DMS53 (cell line): ENCODE measurements at places on chromosomes 1 and 21.

- no peak for DNase-seq
These were observed 69.7 kb upstream of the RGL1 start for GRCh38 chr1:183735069-183735860.

GRCh38 chr1:223703668-223704013 lies 8.7 kb upstream of the CAPN2 start:
- no peak for DNase-seq

- peak; percentile 42 for DNase-seq
These were observed 20.2 kb downstream of the RCAN1 start for GRCh38 chr21:34594566-34595234.

GRCh38 chr1:27552911-27553420 lies 51.0 kb downstream of the AHDC1 start:
- DNase-seq = no peak

DNA sequence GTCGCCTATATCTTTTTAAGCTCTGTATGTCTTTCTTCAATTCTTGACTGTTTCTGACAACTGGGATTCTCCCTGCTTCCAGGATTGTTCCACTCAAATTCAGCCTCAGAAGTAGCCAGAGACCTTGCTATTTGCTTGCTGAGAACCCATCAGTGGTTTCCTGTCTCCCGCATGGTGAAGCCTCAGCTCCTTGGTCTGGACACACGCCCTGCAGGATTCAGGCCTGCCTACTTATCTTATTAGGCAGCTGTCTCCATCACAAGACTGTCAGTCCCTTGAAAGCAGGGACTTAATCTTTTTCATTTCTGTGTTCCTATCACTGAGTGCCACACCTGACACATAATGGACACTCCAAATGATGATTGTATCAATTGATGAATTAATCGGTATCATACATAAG lies 175.3 kb downstream of the PLPP3 start:
- no peak for DNase-seq

DNA sequence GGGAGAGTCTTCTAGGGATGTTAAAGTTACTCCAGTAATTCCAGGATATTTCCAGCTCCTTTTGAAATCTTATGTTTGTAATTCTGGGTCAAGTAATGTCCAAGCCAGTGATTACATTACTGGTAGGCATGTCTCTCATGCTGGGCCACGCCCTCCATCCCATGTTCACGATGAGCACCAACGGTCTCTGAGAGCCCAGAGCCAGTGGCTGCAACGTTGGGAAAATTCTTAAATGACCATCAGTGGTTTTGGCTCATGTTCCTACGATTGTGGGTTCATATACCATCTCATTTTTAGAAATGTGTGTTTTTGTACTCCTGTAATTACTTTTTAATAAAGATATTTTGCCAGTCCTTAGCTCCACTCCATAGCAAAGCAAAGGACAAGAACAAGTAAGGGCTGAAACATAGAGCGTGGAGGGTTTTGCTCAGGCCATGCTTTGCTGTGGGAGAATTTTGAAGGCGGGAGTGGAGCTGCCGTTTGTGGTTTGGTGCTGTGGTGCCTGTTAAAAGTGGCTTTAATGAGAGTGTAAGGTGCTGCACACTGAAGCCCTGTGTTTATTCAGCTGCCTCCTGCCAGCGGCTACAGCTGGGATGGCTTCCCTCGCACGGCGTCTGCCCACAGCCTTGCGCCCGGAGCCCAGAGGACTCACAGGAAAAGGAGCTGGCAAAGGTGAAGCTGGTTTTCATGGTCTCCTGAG lies 28.9 kb downstream of the VANGL1 start:
- DNase-seq = peak; percentile 82

DNA sequence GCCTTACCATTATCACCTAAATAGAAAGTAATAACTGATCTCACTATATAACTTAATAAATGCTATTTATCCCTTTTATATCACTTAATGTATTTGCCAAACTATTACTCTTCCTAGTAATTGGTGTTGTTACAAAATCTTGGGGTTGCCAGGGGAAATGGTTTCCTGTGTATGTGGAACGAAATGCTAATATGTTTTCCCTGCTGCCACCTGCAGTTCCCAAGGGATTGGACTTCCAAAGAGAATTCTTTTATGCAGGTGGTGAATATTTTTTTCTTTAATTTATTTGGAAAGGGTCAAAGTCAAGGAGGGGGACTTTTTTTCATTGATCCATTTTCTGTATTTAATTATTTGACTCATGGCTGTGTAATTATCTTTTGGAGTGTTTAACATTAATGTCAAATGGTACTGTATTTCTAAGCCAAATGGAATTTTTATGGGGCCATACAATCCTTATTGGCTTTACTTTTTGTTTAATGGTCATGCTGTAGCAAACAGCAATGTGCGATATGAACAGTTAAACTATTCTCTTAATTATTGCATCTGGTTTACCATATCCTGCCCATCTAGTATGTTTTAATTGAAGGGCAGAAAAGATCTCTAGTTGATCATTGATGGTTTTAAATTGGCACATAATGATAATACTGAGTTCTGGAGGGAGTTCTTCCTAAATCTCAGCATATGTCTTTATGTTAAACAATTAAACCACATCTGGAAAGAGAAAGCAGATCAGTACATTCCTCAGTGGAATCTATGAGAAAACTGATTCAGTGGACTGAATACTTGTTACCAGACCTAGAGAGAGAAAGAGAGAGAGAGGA lies 486.3 kb downstream of the TTLL7 start:
- DNase-seq = peak; percentile 21
